ENCODE measurements at places on chromosomes 1 and 21.

- DNase-seq = no peak
These were observed 2.5 kb downstream of the KRTAP10-4 start for GRCh38 chr21:44576025-44576420.

GRCh38 chr1:156913809-156914387 lies 6.5 kb upstream of the LRRC71 start:
- no peak for DNase-seq

GRCh38 chr1:61284936-61285335 lies 202.6 kb downstream of the NFIA start:
- DNase-seq = no peak

DNA sequence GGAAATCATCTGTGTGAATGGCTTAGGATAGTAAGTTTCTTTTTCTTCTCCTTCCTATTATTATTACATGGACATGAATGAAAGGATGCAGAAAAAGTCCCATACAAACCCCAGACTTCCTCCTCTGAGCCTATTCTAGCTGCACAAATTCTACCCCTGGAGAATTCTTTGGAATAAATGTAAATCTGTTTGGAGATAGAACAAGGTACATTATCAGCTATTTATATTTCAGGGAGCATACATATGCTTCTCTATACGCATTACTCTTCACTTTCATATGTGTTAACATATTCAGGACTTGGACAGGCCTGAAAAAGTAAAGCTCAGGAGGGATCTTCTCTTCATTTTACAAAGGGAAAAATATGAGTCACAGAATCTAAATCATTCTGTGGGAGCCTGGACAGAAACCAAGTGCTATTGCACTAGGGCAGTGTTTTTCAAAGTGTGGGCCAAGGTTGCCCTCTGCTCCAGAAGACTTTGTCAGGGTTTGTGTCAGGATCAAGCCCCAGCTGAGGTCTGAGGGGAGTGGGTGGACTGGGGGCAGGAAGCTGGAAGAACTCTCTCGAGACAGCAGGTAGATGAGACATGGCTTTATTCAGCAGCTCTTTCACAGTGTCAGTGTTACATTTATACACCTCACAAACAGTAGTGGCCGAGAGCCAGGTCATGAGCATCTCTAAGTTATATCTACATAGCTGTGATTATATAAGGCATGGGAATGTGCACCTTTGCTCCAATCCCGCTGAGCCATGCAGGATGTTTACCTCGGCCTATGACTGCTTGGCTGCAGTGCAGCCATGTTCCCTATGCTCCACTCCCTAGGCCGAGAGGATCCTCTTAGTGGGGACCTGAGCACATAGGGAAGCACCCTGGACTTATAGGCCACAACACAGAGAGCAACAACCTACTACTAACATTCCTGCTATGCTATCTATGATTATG lies 114.3 kb downstream of the GDAP2 start:
- DNase-seq = peak; percentile 91

GRCh38 chr21:35948982-35949381 lies 111.3 kb downstream of the SETD4 start:
- DNase-seq = no peak
